ENCODE measurements at places on chromosomes 5 and 9.

- no peak for DNase-seq
These were observed 19.5 kb upstream of the KIF27 start for GRCh38 chr9:83940590-83941303.

DNA sequence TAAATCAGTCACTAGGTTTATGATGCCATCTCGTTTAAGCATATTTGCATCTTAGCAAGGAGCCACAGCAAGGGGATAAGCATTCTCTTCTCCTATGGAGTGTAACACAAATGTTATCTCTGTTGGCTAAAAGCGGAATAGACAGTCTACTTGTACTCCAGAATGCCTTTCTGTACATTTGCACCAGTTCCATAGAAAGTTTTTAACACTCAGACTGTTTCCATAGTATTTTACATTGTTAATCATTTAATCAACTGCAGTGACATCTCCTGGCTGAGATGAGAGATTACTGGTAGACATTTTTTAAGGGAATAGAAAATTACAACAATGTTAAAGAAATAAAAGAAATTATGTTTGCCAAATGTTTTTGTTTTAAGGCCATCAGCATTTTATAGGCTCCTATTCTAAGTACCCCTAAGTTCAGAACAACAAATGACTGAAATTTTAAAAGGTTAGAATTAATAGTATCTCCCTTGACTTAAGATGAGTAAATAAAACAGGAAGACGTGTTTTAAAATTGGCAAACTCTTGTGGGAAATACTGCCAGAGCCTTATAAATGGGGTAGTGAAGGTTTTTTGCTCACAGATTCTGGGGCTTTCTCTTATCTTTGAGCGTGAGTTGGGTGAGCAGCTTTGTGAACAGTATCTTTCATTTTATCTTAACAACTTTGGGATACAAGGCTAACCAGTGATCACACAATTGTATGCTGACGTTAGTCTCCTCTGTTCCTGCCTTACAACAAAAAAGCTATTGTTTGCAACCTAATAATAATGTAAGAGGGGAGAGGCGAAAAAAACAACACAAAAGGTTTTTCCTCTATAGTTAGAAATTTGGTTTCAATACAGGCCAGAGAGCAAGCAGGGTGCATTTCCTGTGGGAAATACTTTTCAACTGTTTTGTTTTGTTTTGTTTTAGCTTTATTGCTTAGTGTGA, 294.3 kb downstream of the FBXL7 start:
- no peak for DNase-seq

DNA sequence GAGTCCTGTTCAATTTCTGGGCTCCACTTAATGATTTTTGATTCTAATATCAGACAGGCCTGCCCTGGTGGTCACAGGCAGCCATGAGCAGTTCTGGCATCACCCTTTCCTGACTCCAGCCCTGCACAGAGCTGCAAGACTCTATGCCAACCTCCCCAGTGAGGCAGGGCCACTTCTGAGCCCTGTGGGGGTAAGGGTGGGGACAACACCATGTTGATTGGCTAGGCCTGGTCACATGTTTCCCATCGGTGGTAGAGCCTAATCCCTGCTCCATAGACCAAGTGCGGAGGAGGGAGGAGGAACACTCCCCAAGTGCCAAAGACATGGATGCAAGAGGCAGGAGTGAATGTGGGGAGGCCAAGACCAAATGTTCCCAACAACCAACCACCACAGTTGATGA, 134.6 kb downstream of the PHF2 start:
- no peak for DNase-seq

DNA sequence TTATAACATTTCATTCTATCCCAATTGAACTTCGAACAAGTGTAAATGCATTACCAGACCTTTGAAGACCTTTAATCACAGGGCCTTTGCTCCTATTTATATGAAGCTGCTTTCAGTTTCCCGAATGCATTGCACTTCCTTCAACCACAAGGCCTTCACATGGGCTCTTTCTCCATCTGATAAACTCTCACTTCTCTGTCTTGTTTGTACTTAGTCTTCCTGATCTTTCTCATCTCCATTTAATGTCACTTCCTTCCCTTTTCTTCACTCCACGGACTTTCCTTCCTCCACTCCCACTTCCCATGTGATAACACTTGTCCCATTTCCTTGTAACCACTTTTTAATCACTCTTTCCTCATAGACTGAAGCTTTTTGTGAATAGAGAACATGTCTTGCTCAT, 74.3 kb upstream of the TNC start:
- DNase-seq: no peak

DNA sequence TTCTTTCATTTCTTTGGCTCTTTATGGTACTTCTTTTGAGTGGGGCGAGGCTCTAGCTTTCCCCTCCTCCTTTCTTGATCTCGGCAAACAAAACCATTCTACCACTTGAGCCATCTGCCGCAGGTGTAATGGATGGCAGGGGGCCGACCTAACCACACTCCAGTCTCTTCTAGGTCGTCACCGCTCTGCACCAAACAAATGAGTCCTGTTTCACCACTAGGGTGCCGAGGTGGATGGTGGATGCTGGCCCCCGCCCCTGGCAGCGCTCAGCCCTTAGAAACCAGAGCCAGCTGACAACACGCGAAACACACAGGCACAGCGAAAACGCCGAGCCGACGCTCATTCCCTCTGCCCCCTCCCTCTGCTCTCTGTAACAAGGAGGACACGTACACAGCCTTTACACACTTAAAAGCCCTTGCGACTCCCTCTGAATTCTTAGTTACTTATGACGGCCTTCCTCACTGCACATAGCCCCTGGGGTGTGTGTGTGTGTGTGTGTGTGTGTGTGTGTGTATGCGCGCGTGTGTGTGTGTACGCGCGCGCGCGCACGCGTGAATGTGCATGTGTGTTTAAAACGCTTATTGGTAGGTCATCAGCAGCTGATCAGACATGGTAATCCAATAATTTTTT, 199.4 kb downstream of the MEF2C start:
- DNase-seq: peak; percentile 48

DNA sequence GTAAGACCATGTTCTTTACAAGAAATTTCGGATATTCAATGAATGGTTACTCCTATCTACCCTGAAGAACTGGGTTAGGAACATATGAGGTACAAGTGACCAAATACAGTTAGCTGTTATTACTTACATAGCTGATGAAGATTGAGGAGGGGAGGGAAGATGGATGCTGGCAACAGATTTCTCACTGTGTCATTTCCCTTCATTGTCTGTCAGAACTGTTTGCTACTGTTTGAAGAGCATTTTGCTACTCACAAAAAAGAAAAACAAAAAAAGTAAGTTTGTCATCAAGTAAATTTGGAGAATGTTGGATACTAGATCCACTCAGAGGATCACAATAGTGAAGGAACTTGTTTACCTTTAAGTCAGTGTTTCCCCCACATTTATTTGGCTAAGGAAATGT, 53.7 kb downstream of the ENC1 start:
- no peak for DNase-seq

- no peak for DNase-seq
These were observed 232.7 kb downstream of the EFNA5 start for GRCh38 chr5:107437986-107438510.

- no peak for DNase-seq
These were observed 6.6 kb upstream of the TMEFF1 start for GRCh38 chr9:100466171-100466828.

GRCh38 chr5:95382801-95383200, 8.4 kb upstream of the FAM81B start:
- no peak for DNase-seq

DNA sequence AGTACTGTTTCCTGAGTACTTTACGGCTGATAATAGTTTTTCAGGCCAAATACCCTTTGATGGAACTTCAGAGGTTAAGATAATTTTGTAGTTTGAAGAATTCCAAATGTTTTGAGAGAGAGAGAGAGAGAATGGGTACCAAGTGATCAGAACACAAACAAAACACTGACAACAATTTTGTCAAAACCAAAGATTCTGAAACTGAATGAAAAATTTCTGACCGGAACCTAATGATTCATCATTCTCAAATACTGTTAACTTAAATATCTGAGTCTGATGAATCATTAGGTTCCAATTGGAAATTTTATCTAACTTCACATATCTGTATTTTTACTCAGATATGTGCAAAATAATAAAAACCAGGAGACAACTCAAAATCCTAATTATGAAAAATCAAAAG, 4.0 kb downstream of the LMBRD2 start:
- DNase-seq: no peak

DNA sequence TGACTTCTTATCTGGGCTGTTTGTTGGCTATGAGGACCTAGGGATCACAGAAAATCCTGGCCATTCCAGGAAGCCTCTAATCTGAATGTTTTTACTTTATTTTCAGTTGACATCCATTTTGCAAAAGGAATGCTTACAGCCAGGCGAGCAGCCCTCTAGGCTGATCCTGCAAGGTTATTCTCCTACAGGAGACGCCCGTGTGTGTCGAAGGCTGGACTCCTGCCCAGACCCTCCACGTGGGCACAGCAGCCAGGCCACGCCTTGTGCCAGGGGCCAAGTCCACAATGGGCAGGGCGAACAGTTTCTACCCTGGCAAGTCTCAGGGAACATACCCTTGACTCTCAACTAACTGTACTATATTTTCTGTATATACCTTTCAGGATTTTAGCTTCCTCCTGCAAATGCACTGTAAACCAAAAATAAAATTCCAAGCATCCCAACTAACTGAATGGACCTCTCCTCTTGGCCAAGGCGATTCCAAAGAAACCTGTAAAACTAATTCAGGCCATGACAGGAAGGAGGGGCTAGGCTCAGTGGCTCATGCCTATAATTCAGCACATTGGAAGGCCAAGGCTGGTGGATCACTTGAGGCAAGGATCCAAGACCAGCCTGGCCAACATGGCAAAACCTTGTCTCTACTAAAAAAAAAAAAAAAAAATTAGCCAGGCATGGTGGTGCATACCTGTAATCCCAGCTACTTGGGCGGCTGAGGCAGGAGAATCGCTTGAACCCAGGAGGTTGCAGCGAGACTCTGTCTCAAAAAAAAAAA, 5.7 kb downstream of the CMBL start:
- peak; percentile 70 for DNase-seq

- DNase-seq: no peak
These were observed 30.5 kb upstream of the F2RL1 start for GRCh38 chr5:76788362-76788761.

- no peak for DNase-seq
These were observed 6.6 kb downstream of the FLT4 start for GRCh38 chr5:180642779-180643178.

DNA sequence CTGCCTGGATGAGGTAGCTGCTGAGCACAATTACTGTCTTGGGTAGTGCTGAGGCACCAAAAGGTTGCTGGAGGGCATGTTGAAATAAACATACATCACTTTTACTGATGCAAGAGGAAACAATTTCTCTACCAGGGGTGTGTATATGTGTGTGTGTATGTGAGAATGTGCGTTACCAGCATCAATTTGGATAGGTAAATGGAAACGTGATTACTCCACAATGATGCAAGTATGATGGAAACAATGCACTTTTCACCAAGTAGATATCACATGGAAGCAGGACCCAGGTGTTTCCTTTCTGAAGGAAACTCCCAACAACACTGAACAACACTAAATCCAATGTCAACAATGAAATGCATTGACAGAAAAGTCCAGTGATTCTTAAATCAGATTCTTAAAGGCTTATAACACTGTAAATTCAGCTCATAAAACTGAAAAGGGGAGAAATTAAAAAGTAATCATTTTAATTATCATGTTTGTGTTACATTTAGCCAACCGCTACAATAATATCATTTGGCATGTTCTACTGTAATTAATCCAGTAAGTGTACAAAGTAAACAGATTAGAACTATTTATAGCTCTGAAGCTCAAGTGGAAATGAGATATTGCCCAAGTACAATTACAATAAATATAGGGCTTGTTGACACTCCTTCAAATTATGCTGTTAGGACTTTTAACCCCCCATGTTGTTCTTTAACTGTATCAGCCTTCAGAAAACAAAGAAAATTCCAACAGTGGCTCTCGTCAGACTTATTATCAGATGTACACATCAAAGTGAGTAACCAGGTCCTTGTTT, 25.3 kb downstream of the YIPF5 start:
- no peak for DNase-seq

DNA sequence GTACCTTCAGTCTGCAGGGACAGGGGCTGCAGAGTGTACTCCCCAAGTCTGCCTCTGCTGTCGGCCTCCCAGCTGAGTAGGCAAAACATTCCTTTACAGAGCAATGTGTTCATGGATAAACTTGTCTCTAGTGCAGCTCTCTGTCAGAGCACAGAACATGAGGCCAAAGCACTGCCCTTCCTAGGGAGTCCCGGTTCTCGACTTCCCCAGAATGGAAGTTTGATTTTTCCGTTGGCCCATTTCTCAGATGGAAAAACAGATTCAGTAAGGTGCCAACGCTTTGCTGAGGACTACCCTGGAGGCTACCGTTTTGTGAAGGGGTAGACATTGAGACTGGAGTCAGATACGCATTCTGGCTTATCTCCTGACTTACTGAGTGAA, 422 bp upstream of the TRIM32 start:
- no peak for DNase-seq

- DNase-seq: no peak
These were observed 170.0 kb downstream of the SLC24A2 start for GRCh38 chr9:19618816-19619215.

DNA sequence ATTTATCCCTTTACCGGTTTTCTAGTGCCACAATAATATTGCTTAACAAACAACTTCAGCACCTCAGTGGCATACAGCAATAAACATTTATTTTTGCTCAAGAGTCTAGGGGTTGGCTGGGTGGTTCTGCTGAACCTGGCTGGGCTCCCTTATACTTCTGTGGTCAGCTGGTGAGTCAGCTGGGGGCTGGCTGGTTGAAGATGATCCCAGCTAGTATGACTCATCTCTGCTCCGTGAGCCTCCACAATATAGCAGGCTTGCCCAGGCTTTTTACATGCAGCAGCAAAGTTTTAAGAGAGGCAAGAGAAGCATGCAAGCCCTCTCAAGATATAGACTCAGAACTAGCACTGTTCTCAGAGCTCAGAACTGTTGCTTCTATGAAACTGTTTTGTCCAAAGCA, 523.5 kb upstream of the CLINT1 start:
- DNase-seq: peak; percentile 59

GRCh38 chr5:42830924-42831323, 19.2 kb upstream of the SELENOP start:
- no peak for DNase-seq

- no peak for DNase-seq
These were observed 14.2 kb upstream of the C5orf47 start for GRCh38 chr5:173974688-173975239.

DNA sequence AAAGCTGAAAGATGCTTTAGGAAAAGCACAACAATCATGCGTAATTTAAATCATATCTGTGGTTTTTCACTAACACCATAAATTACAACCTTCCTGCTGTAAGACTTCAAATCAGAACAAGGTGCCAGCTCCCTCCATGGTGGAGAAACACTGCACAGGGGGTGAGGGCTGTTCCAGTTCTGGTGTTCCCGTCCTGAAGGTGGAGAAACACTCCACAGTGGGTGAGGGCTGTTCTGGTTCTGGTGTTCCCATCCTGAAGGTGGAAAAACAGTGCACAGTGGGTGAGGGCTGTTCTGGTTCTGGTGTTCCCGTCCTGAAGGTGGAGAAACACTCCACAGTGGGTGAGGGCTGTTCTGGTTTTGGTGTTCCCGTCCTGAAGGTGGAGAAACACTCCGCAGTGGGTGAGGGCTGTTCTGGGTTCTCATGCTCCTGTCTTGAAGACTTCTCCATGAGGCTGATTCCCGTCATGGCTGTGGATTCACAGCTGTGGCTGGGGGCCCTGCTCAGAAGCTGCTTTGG, 12.9 kb downstream of the PLEKHG4B start:
- no peak for DNase-seq

GRCh38 chr5:171175746-171176145, 133.3 kb upstream of the TLX3 start:
- no peak for DNase-seq
